Esophagus squamous epithelium (tissue), 5 donors: ENCODE measurements at places on chromosomes 2 and 18. TPM values are rescaled to one million over a fixed set of nuclear protein-coding genes. Genes with fewer than 3 reads are reported as not detected.

GRCh38 chr18:60732143-60732542 is 359.6 kb upstream of the MC4R start:
- H3K27me3 ChIP-seq, result no peaks in the 10 kb centered on the region
- H3K4me1 ChIP-seq, result no peaks in the 10 kb centered on the region
- DNase-seq, result no peak
- no peak overlapping the region for H3K27ac ChIP-seq

GRCh38 chr2:56108806-56109205 is 75.0 kb upstream of the CCDC85A start:
- no peaks in the 10 kb centered on the region for H3K36me3 ChIP-seq
- no peak for DNase-seq
- H3K4me1 ChIP-seq, result no peaks in the 10 kb centered on the region
- no peak overlapping the region for H3K27ac ChIP-seq

- no peak for DNase-seq
- no peaks in the 10 kb centered on the region for H3K27me3 ChIP-seq
- no peak overlapping the region for H3K27ac ChIP-seq
- H3K4me1 ChIP-seq, result no peaks in the 10 kb centered on the region
Measured at GRCh38 chr2:101617796-101618195, 79.7 kb upstream of the MAP4K4 start.

- H3K4me3 ChIP-seq, result no peak overlapping the region
- H3K27me3 ChIP-seq, result peaks cover 14% of the 10 kb centered on the region
- no peaks in the 10 kb centered on the region for H3K36me3 ChIP-seq
Measured at GRCh38 chr2:170812710-170813600, 3.7 kb upstream of the GAD1 start.

DNA sequence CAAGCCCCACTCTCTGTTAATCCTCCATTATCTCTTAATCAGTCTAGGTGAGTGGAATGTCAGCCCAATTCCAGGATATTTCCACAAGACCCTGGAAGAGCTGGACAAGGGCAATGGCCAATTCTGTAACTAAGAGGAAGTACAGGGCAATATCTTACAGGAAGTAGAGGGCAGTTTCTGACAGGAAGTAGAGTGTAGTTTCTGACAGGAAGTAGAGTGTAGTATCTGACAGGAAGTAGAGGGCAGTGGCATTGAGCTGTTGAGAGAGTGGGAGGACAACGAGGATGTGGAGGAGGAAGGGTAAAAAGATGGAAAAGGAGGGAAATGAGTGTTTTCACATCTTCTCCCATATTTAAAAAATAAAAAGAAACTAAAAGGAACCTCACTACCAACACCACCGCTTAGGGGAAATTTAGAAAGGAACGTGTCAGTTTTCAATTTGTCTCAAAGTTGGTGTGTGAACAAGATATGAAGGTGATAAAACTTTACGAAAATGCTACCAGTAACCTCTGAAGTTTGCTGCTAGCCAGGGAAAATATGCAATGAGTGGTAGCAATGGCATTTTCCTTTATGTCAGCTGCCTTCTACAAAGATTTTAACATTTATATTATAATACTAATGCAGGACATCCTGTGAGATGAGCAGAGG is 430.9 kb upstream of the HNRNPA3 start:
- H3K4me1 ChIP-seq, result no peaks in the 10 kb centered on the region
- H3K27ac ChIP-seq, result no peak overlapping the region
- H3K27me3 ChIP-seq, result no peaks in the 10 kb centered on the region
- H3K36me3 ChIP-seq, result no peaks in the 10 kb centered on the region

- H3K4me3 ChIP-seq, result no peak overlapping the region
- no peak overlapping the region for H3K27ac ChIP-seq
- no peaks in the 10 kb centered on the region for H3K4me1 ChIP-seq
- H3K36me3 ChIP-seq, result no peaks in the 10 kb centered on the region
- no peak for DNase-seq
Measured at GRCh38 chr18:45680066-45680690, 43.8 kb upstream of the SLC14A1 start.

DNA sequence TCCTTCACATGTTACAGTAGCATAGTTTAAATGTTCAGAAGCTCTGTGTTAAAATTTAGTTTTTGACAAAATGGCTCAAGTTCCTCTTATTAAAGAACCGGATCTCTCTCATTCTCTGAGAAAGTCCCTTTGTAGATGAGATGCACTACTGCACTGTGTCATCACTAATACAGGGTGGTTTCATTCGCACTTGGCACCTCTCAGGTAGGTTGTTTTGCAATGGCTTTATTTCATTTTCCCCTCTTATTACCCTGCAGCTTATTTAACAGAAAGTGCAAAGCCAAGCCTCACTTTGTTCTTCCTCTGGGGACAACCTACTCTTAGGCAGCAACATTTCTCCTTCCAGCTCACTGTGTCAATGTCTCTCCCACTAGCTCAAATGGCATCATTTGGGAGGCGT is 185.1 kb downstream of the DLGAP1 start:
- H3K27ac ChIP-seq, result no peak overlapping the region
- H3K27me3 ChIP-seq, result no peaks in the 10 kb centered on the region
- no peaks in the 10 kb centered on the region for H3K36me3 ChIP-seq
- DNase-seq, result no peak
- H3K4me3 ChIP-seq, result no peak overlapping the region

MOCOS gene
- 11.8 TPM for total RNA-seq

ASB18 gene
- not detected for total RNA-seq

DCDC2C gene
- total RNA-seq, result not detected

HOXD3 gene
- total RNA-seq, result 1.5 TPM

POTEF gene
- total RNA-seq, result not detected

CNDP1 gene
- total RNA-seq, result not detected

MAP3K2 gene
- 30.5 TPM for total RNA-seq
